ENCODE measurements at places on chromosomes 6 and 20. TPM values are rescaled to one million over a fixed set of nuclear protein-coding genes. Genes with fewer than 3 reads are reported as not detected.
A peak's percentile ranks its signal among the peaks of the same experiment; 100 is the strongest.

PXDC1 gene
- total RNA-seq: 65.1 TPM

APMAP gene
- 88.6 TPM for total RNA-seq

POM121L2 gene
- total RNA-seq: not detected

LBP gene
- not detected for total RNA-seq

PACRG gene
- 1.2 TPM for total RNA-seq

GFRAL gene
- total RNA-seq: not detected

GRM4 gene
- not detected for total RNA-seq

SPDEF gene
- 28.3 TPM for total RNA-seq

SMLR1 gene
- not detected for total RNA-seq

SS18L1 gene
- 22.4 TPM for total RNA-seq

EYA2 gene
- 7.6 TPM for total RNA-seq

MYB gene
- 39.6 TPM for total RNA-seq

- DNase-seq: no peak
These were observed 176.9 kb upstream of the OPRM1 start for GRCh38 chr6:153862139-153862538.

DNA sequence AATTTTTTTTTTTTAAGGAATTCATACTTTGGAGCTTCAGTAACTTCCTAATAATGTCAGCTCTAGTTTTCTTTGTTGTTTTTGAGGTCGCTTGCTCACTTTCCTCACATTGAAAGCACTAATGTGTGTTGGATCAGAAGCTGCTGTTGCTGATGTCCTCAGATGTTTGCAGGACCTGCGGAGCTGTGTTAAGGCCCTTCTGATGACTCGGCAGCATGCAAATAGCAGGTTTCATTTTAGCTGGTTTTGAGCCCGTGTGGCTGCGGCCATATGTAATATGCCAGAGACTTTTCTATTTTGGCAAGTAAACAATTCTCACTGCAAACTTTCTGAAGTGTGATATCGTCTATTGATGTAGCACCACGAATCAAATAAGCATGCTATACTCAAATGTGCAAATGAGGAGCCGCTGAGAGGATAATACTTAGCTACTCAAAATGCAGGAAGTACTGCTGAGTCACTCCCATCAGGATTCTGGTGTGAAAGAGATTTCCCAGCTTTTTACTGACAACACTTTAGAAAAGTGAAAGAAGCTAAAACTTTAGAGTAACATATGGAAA lies 187.8 kb downstream of the SASH1 start:
- DNase-seq: no peak

- no peak for DNase-seq
These were observed 35.1 kb upstream of the UNC93A start for GRCh38 chr6:167255918-167256553.

DNA sequence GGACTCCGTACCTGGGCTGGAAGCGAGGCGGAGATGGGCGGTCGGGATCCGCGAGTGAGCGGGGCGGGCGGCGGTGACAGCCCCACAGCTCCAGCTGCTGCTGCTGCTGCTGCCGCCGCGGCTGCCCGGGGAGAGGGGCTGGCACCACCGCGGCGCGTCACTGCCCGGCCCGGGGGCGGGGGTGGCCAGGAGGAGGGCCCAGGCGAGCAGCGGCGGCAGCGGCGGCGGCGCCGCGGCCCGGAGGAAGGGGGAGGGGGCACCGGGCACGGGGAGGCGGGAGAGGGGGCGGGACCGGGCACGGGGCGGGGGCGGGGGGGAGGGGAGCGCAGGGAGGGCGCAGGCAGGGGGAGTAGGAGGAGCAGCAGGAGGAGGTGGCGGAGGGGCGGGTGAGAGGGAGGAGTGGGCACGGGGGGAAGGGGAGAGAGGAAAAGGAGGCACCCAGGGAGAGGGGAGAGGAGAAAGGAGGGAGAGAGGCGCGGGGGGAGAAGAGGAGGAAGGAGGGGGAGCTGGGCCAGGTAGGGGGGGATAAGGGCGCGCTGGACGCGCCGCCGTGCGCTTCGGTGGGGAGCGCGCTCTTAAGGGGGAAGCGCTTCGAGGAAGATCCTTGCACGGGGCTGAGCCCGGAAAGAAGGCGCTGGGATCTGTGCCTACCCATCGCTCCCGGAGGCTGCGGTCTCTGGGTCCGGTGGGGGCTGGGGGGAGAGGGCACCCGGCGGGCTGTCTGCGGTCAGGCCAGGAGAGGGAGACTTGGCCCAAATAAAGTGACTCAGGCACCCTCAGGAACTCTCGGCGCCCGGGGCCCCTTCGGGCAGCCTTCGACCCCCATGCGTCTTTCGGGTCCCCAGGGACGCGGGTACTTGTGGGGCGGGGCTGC lies 101.5 kb downstream of the NOL4L start:
- DNase-seq: peak; percentile 87

GRCh38 chr6:33761922-33762629 lies 15.4 kb upstream of the IP6K3 start:
- peak; percentile 83 for DNase-seq

DNA sequence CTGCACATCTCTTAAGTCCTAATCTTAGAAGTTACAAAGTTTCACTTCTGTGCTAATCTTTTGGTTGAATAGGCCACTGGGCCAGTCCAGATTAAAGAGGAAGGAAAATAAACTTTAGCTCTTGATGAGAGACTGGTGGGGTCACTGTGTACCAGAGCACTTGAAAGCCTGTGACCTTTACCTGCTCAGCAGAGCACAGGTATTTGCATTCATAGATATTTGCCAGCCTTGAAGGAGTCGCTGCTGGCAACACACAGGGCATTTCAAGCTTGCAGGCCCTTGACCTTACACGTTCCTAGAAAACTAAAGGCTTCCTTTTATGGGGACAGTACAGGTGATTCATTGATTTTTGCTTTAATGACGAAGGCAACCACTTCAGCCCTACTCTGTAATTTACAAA lies 108.4 kb upstream of the SLC22A23 start:
- DNase-seq: no peak

- DNase-seq: no peak
These were observed 77.1 kb upstream of the RPS6KA2 start for GRCh38 chr6:166704171-166704570.

DNA sequence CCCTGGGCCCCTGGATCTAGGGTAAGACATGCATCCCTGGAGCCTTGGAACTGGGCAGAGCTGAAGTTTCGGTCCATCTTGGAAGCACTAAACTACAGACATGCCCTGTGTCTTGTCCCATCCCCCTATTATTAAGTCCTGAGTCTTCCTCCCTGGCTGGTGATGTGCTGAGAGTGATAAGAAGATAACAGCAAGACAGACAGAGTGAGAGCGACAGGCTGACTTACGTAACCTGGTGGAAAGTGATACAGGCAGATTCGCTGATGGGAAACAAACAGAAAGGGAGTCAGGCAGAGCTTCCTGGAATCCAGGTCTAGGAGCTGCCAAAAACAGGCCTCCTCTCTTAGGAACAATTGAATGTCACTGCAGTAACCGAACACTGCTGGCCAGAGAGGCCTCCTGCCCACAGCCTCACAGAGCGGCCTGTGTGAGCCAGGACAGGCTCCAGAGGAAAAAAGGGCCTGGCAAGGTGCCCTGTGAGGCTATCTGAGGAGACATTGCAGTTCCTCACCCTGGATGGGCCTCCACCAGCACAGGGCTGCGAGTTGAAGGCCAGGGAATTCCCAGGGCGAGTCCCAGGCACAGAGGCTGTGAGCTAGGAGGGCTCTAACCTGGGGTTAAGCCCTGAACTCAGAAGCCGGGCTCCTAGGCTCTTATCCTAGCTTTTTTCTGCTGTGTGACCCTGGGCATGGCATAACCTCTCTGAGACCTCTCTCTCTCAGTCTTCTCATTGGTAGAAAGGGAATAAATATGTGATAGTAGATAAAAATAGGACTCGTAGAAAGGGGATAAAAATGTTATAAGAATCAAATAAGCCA lies 34.2 kb upstream of the B4GALT5 start:
- DNase-seq: peak; percentile 66

DNA sequence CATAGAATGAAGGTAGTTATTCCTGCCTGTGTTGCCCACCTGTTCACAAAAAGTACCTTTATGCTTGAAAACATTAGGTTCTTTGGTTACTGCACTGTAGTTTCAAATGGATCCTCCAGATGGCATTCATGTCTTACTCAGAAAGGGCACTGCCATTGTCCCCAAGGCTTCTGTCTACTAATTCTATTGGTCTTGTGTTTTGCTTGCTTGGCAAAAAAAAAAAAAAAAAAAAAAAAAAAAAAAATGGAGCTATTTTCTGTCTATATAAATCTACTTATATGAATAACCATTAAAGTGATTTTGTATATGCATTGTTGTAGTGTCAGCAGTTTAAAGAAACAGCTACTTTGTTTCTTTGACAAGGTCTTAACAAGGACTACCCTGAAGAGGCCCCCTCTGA lies 12.7 kb upstream of the EFHC1 start:
- no peak for DNase-seq

- no peak for DNase-seq
These were observed 133.1 kb upstream of the COL21A1 start for GRCh38 chr6:56380476-56380875.

DNA sequence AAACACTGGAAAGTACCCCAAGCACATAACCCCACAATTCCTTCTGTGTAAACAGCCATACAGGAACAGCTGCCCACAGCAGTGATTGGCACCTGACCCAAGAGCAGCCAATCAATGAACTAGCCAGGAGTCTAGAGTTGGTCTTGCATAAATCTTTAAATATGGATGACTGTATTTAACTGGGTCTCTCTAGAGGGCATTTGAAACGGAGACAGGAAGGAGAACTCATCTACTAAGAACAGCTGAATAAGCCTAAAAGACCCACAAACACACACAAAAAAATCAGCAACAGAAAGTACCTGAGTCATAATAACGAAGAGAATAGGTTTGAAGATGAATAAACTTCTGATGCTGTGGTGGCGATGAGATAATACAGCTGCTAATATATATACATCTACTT lies 49.0 kb upstream of the ASF1A start:
- no peak for DNase-seq

DNA sequence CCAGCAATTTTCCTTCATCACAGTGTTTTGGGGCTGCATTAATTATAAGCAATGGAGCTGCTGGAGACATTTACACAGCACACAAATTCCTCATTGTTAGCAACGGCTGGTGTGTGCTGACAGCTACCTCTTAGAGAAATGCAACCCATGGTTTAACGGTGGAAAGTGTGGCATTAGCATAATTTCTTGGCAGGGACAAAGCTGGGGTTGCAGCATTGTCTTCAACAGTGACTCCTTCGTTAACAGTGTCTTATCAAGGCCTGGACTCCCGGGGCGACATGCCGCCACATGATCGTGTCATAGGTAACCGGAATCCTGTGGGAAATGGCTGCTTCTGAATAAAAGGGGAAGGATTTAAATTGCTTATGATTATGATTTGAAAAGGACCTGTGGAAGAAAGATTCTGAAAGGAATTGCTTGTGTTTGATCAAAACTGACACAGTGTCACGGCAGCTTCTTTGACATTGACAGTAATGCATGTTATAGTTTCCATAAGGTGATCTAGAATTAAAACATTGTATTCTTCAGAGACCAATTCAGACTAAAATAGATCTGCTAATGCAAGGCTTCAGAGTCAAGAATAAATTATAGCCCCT lies 128.0 kb downstream of the UST start:
- DNase-seq: no peak

GRCh38 chr20:2942439-2942838 lies 69.2 kb downstream of the PTPRA start:
- DNase-seq: no peak

DNA sequence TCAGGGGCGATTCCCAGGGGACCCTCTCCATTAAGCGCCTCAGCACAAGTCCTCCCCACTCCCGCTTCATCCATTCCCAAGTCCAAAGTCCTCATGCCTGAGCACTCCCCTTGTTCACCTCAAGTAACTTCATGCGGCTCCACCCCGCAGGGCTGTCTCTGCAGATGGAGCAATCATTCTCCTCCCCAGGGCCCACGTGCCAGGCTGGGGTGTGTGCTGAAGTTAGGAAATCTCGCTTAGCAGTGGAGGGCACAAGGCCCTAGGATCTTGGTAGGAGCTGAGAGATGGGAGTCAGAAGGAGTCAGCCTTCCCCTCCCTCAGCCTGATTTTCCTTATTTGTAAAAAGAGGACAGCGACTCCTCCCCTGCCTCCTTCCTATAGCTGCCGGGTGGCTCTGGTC lies 3.5 kb downstream of the TGM3 start:
- peak; percentile 70 for DNase-seq

- no peak for DNase-seq
These were observed 29.9 kb upstream of the ANKEF1 start for GRCh38 chr20:10004900-10005299.

DNA sequence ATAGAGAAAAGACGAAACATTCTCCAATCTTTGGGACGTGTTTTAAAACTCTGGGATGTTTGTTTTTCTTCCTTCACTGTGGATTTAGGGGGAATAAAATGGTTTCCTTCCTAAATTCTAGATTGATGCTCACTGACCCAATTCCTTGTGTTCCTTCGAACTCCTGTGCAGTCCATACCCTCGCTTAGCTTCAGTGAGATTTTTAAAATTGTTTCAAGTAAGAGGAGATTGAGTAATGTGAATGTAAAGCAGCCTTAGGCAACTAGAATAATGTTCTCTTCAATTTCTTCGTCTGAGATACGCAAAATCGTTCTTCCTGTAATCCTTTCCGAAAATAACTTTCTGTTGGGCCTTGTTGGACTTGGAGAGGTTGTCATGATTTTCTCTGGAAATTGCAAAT lies 2.6 kb upstream of the VGLL2 start:
- no peak for DNase-seq

GRCh38 chr6:39786649-39787048 lies 5.5 kb upstream of the DAAM2 start:
- DNase-seq: no peak

GRCh38 chr6:31792761-31793171 lies 2.8 kb downstream of the VARS1 start:
- no peak for DNase-seq

DNA sequence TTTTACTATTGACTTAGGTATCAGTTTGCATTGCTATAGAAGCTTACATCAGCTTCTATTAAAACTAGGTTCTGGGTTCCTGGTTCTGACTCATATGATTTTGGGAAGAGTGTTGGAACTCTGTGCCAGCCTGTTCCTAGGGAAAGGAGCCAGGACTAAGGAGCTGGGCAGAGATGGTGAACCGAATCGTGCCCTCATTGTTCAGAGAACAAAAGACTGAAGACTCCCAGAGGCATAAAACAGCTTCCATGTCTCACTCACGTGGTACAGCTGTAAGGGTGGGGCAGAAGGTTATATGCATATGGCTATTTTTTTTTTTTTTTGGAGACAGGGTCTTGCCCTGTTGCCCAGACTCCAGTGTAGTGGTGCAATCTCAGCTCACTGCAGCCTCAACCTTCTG lies 89.1 kb upstream of the THBS2 start:
- no peak for DNase-seq
